Stimulated activated CD4-positive, alpha-beta T cell treated with anti-CD3 and anti-CD28 coated beads, Interleukin-2, amount 100 ng/mL, for 24 hours (primary cell): ENCODE measurements at places on chromosomes 11 and 22.

DNA sequence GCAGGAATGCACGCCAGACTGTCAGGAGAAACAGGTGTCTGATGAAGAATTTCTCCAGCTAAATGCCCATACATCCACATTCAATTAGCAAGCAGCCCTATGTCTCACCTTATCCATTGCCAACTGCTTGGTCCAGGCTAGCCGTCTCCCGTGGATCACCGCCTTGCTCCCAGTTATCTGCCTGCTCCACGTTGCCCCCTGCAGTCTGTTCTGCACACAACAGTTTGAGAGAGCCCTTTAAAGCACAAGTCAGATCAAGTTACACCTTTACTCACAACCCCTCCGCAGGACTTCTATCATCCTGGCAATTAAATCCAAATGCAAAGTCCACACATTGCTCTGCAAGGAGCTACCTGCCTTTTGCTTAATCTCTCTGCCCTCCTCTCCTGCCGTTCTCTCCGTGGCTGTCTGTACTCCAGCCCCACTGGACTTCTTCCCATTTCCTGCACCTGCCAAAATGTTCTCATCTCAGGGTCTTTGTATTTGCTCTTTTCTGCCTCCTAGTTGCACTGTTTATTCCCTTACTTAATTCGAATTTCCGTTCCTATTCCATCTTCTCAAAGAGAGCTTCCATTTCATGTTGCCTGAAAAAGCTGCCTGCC, 185.3 kb upstream of the LARGE1 start:
- DNase-seq: peak; percentile 17

- DNase-seq: no peak
Observed at GRCh38 chr11:10824888-10825287, 16.2 kb upstream of the EIF4G2 start.

DNA sequence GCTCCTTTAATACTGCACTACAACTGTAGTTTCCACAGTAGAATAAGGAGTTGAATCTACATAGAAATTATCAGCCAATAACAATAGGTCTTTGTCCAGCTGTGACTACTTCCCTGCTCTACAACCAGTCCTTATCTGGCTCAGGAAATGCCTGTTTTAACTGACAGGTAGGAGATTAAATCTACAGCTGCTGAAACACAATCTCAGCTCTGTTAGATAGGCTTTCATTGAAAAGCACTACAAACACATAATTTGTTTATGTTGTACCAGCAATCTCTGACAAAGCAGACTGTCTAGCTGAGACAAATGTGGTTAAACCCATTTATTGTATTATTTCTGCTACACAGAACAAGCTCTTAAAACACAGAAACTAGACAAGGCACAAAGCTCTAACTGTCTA, 230.0 kb downstream of the SOX6 start:
- no peak for DNase-seq

GRCh38 chr22:25111579-25112517, 87.8 kb upstream of the CRYBB3 start:
- DNase-seq: no peak

GRCh38 chr11:2097356-2097997, 41.7 kb downstream of the IGF2 start:
- DNase-seq: no peak

DNA sequence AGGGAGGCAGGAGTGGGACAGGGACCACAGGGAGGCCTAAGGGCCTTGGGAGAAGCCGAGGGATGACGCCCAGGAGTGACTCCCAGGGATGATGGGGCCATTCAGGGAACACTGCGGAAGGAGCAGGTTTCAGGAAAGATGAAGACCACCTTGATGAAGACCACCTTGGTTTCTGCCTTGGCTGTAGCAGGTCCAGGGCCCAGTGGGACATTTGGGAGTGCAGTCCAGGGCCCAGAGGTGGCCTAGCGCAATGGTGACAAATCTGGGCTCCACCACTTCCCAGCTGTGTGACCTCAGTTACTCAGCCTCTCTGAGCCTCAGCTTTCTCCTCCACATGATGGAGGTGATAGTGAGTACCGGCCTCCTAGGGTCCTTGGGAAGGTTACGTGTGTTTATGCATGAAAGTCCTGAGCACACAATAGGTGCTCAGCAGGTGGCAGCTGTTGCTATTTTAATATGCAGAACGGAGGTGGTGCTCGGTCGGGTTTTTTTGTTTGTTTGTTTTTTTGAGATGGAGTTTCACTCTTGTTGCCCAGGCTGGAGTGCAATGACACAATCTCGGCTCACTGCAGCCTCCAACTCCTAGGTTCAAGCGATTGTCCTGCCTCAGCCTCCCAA, 770 bp downstream of the TSGA10IP start:
- no peak for DNase-seq

DNA sequence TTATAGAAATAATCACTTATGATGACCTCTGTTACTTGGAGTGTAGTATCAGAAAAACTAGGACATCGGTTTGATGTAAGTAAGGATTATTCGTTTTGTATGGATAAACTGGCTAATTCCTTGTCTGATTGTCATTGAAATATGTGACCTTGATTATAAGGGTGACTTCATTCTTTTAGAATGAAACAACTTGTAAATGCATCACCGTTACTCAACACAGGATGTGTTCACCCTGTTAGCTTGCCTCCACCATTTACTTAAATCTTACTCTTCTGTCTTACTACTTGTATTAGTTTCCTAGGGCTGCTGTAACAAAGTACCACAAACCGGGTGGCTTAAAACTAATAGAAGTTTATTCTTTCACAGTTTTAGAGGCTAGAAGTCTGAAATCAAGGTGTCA, 7.9 kb downstream of the SFI1 start:
- no peak for DNase-seq

GRCh38 chr11:78567209-78567608, 7.5 kb downstream of the NARS2 start:
- DNase-seq: no peak

DNA sequence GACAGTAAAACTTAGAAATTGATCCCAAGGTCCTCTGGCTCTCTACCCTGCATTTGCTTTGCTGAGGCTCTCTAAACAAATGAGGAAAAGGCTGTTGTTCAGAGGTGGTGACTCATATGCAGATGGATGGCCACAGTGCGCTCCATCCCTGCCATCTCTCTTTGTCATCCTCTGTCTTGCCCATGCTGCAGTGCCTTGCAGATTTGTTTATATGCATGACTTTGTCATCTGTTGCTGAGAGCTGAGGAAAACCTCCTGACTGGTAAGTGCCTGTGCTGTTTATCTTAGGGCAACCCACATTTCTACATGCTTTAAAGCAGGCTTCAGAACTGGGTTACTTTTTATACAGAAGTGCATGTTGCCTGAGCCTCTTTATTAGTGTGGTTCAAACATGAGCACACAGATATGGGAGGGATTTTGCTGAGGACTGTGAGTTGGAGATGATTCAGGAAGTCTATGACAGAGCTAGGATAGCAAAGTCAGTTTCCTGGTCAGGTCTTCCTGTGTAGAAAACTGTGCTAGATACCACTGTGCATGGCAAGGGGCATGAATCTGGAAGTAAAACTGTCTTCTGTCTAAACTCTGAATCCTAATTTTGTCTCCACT, 57.4 kb downstream of the JAM3 start:
- no peak for DNase-seq

GRCh38 chr11:130725421-130726233, 190.7 kb downstream of the SNX19 start:
- no peak for DNase-seq

DNA sequence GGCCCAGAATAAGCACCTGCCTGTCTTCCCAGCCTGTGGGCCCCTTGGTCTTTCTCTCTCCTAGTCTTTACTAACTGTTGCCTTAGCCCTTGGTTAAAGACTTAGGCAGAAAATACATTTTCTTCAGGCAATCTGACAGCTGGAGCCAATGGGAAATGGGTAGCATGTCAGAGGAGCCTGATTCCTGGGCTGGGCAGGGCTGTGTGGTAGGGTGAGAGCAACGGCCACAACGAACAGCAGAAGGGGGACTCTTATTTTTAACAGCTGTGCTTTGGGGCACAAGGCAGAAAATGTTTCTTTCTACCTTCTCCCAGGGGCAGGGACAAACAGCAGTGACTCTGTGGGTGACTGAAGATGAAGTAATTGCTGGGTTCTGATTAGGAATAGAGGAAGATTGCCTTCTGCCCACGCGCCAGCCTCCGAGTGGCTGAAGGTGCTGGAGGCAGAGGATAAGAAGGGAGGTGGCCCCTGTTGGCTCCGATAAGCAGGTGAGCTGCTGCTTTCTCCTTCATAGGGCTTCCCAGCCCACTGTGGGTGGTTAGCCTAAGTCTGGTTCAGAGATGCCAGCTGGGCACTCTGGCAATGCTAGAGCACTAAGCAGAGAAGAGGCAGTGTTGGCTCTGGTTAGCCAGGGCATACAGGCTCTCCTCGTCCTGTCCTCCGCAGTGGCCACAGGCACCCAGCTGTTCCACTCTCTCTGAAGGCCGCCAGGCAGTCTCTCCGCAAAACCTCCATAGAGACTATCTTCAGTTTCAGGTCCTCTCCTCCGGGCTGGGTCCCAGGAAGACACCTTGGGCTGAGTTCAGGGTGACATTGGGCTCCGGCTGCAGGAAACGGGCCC, 1.5 kb downstream of the YPEL4 start:
- DNase-seq: no peak

DNA sequence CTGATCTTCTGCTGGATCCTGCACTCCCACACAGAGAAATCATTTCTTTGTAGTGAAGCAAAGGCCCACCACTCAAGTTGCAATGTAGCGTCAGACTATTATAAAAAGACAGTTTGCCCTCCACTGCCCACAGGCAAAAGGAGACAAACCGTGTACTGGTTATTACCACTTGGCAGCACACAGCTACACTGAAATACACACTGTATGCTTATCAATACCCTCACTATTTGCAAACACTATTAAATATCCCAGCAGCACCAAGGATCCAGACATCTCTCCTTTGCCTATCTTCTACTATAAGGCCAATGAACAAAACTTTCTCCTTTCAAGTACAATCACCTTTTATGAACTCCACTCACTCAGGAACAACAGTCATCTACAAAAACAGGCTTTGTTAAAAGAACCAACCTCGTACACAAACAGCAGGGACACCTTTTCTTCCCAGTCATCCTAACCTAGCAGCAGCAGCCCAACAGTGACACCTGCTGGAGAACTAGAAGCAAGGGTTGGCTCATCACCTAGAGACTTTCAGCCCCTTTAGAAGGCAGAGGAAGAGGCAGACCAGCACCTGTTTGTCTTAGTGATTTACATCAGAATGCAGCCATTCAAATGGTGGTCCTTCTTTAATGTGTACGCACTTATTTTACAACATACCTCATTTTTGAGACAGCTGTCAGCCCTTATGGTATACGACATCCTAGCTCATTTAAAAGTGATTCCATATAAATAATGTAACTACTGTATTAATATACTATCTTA, 56.1 kb downstream of the AMBRA1 start:
- DNase-seq: peak; percentile 59

- DNase-seq: no peak
Observed at GRCh38 chr11:14125529-14125928, 163.0 kb downstream of the SPON1 start.

- DNase-seq: no peak
Observed at GRCh38 chr22:50339945-50340879, 2.9 kb upstream of the PPP6R2 start.

DNA sequence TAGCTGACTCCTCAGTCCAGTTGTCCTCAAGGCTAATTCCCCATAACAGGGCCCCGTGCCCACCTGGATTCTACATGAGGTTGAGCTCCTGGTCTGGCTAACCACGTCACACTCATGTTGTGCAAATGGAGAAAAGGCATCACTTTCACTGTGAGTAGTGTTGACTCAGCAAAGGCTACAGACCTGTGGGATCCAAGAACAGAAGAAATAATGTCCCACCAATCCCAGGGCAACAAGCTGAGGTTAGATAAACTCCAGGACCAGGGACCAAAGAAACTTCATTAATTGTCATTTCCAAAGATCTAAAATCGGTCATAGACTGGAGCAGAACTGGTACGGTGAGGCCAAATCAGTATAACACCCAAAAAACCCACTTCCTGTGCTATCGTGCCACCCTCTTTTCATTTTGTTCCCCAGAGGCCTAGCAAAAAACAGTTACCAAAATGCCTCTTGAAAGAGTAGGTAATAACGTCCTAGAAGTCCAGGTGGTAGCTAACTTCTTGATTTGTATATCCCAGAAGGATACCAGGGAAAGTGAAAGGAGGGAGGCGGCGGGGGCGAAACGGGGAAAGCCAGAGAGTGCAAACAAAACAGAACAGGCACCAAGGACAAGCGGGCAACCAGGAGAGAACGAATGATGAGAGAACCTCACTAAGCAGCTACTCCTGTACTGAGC, 1.4 kb downstream of the PCSK7 start:
- peak; percentile 63 for DNase-seq

DNA sequence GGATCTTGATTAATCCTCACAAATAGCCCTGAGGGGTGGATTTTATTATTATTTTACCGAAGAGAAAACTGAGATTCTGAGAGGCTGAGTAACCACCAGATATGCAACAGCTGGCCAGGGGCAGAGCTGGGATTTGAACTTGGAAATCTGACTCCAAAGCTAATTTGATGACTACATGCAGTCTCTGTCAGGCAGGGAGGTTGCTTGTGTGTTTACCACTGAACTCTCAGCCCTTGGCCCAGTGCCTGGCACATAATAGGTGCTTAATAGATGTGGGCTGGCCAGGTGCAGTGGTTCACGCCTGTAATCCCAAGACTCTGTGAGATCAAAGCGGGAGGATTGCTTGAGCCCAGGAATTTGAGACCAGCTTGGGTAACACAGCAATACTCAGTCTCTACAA, 121.7 kb upstream of the CRYBB3 start:
- no peak for DNase-seq

DNA sequence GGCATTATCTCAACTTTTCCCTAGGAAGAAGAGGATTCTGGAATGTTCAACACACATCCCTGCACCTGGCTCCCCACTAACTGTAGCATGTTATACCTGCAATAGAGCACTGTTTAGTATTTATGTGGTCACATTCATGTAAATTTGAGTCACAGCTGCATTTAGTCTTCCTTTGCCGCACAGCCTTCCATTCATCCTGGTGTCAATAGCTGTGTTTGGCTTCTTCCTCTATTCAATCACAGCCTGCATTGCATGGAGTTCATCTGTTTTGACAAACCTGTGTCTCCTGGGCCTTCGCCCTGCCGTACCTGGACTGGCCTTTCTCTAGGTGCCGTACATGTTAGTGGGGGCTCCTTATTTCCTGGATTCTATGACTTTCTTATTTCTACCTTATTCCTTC, 4.1 kb upstream of the C22orf39 start:
- DNase-seq: no peak

GRCh38 chr11:69131121-69131566, 24.6 kb upstream of the SMIM38 start:
- no peak for DNase-seq

DNA sequence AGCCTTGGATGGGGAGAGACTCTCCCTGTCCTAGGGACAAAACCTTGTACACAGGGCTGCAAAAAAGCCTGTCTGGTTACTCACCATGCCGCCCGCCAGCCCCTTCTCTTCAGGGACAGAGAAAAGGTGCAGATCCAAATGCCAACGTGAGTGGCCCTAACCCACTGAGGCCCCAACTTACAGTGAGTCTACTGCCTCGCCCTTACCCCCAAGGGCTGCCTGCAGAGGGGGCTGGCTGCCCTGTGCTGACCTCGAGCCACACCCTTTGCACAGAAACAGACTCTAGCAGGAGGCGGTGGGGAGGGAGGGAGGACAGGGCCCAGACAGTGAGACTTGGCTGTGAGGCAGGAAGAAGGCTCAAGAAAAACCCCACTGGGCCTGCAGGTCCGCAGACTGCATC, 13.6 kb upstream of the CHST1 start:
- no peak for DNase-seq

- no peak for DNase-seq
Observed at GRCh38 chr11:117980720-117981119, 5.5 kb upstream of the IL10RA start.
